ENCODE measurements at places on chromosomes 5 and 9.

GRCh38 chr5:171801839-171802238 lies 16.2 kb downstream of the SMIM23 start:
- DNase-seq = no peak

GRCh38 chr5:177365845-177366527 lies 8.3 kb downstream of the RGS14 start:
- no peak for DNase-seq

- DNase-seq = no peak
Measured at GRCh38 chr5:73448463-73449136, at the start of gene FOXD1. FOXD1 (minus strand) TSS chr5:73448777; CDS start chr5:73448362, 415 bp downstream.

DNA sequence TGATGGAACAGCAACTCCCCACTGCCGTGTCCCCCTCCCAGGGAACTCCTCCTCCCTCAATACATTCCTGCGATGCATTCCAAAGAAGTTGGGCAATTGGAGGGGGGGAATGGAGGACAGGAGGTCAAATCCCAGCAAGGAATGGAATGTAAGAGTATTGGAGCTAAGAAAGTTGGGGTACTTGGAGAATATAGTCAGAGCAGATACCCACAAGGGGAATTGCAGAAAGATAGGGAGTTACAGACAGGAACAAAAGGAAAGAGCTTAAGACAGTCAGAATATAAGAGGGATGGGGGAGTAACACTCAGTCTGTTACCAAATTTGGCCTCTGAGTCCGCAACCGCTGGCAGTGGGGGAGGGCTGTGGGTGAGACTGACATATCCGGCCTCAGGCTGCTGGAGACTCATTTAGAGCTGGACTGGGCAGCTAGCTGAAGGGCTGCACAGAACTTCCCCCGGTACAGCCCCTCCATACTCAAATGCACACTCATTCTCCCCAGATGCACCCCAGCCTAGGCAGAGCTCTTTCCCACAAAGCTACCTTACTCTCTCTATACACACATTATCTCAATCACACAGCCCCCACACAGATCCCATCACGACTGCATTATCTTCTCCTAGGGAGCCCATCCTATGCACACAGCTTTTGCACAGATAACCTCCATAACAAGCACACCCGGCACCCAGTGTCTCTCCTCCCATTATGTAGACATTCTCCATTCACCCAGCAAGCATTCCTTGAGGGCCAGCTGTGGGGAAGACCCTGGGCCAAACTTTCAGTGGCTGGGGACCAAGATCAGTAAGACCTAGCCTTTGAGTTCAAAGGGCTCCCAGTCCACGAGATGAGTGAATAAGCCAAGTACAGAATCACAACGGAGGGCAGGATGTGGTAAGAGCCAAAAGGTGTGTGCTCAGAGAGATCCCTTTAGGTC lies 3.7 kb downstream of the TLN1 start:
- DNase-seq = no peak

DNA sequence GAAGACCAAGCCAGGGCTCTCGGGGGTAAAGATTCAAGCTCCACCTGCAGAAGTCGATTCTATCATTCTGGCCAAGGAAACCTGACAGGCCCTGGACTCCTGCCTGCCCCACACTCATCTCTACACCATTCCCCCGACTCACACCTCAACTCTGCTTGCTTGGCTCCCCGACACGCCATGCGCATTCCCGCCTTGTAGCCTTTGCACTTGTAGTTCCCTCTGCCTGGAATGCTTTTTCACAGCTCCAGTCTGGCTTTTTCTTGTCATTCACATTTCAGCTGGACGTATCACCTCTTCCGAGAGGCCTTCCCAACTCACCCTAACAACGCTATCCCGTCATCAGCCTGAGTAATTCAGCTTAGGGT lies 28.7 kb upstream of the HAND1 start:
- no peak for DNase-seq

DNA sequence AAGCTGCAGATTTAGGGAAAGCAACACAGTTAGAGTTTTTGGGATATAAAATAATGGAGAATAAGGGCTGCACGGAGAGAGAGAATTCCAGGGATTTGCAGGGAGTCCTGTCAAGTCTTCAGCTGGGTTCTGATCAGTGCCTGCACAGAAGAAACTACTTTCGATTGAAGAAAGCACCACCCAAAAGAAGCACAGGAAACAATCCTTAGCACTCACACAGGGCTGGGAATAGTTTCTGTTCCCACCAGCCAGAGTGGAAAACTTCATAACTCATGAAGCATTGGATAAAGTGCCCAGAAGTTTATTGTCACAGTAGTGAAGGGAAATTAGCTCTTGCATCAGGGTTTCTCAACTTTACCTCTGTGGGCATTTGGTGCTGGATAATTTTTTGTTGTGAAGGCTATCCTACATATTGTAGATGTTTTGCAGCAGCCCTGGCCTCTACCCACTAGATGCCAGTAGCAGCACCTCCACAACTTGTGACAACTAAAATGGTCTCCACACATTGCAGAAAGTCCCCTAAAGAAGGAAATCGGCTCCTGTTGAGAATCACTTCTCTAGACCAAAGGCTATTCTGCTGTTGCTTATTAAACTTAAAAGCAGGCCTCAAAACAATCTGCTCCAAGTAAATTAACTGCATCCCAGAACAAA lies 71.0 kb upstream of the FAM120A start:
- DNase-seq = no peak

- no peak for DNase-seq
Measured at GRCh38 chr9:109418827-109419226, 79.3 kb downstream of the PTPN3 start.

DNA sequence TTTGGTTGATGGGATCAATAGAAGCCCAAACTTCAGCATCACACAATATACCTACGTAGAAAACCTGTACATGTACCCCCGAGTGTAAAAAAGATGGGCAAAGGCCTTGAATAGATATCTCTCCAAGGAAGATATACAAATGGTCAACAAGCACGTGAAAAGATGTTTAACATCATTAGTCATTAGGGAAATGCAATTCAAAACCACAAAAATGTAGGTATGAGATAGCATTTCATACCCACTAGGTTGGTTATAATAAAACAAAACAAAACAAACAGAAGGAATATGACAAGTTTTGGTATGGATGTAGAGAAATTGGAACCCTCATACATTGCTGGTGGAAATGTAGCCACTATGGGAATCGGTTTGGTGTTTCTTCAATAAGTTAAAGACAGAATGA lies 33.1 kb upstream of the PPARGC1B start:
- DNase-seq = no peak

- no peak for DNase-seq
Measured at GRCh38 chr5:115360046-115360685, 63.7 kb upstream of the CCDC112 start.

DNA sequence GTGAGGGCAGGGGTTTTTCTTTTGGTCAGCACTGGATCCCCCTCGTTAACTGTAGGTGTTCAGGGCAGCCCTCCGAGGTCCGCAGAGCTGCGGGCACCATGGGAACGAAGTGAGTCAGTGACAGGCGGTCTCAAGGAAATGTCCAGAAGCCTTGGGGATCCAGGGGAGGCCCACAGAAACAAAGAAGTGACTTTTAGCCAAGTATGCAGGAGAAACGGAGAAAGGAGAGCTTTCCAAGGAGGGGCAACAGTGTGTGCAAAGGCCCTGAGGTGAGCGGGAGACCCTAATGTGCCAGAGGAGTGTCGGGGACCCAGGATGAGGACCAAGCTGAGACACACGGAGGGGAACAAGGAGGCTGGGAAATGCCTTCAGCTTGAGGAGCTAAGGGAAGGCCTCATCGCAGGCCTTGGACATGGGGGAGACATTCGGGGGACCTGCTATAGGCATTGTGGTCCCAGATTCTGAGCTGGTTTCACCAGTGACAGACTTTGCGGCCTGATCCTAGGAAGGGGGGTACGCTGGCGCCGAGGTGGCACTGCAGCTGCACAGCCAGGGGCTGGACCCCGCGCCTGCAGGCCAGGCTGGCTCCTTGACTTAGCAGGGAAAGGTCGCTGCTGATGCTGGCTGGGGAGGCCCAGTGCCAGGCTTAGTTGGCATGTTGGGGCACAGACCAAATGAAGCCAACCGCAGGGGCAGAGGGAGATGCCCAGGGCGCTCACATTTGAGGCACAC lies 3.3 kb downstream of the LTC4S start:
- no peak for DNase-seq

GRCh38 chr9:107137495-107138202 lies 145.4 kb upstream of the RAD23B start:
- no peak for DNase-seq
